ENCODE measurements at places on chromosomes 13 and 19. TPM values are rescaled to one million over a fixed set of nuclear protein-coding genes. Genes with fewer than 3 reads are reported as not detected.

SIGLEC9 gene
- not detected for total RNA-seq

OR10H1 gene
- total RNA-seq = not detected

IGFL3 gene
- total RNA-seq = not detected

FPR2 gene
- total RNA-seq = 0.07 TPM

GAPDHS gene
- not detected for total RNA-seq

CGB8 gene
- total RNA-seq = not detected

SPINT2 gene
- total RNA-seq = 10.9 TPM

TUBB4A gene
- total RNA-seq = not detected

ZNF44 gene
- 8.0 TPM for total RNA-seq

C19orf67 gene
- not detected for total RNA-seq

MBD3L3 gene
- not detected for total RNA-seq

CYSLTR2 gene
- 1.5 TPM for total RNA-seq

ZNF791 gene
- 13.7 TPM for total RNA-seq

FOXO1 gene
- 3.8 TPM for total RNA-seq

AMER2 gene
- not detected for total RNA-seq

CPAMD8 gene
- total RNA-seq = 1.6 TPM

RNF113B gene
- not detected for total RNA-seq

TMC4 gene
- 0.20 TPM for total RNA-seq

CACNA1A gene
- total RNA-seq = 30.2 TPM

ZNF560 gene
- total RNA-seq = 0.33 TPM

IRGC gene
- not detected for total RNA-seq

SF3A2 gene
- 43.5 TPM for total RNA-seq

NAPSA gene
- total RNA-seq = 0.36 TPM

CILP2 gene
- total RNA-seq = 0.17 TPM

UBE2S gene
- 66.7 TPM for total RNA-seq

ZNF763 gene
- 1.1 TPM for total RNA-seq

IZUMO4 gene
- 1.1 TPM for total RNA-seq

NTF4 gene
- total RNA-seq = not detected

CYP2A6 gene
- total RNA-seq = not detected

GPR12 gene
- total RNA-seq = not detected

CDADC1 gene
- total RNA-seq = 4.4 TPM

DCT gene
- 0.20 TPM for total RNA-seq

CLASRP gene
- total RNA-seq = 18.0 TPM

TEX29 gene
- 0.26 TPM for total RNA-seq

IQCN gene
- 0.33 TPM for total RNA-seq

ING1 gene
- total RNA-seq = 11.7 TPM

NALCN gene
- 16.3 TPM for total RNA-seq

BCKDHA gene
- 61.1 TPM for total RNA-seq

OLFM2 gene
- 112 TPM for total RNA-seq

B3GNT3 gene
- total RNA-seq = not detected

BCAM gene
- 25.3 TPM for total RNA-seq

ADGRE3 gene
- total RNA-seq = not detected

SLITRK6 gene
- 0.39 TPM for total RNA-seq

NDUFA3 gene
- 20.6 TPM for total RNA-seq

GZMM gene
- 0.17 TPM for total RNA-seq

RUBCNL gene
- total RNA-seq = 2.7 TPM

OR4F17 gene
- total RNA-seq = not detected

WTIP gene
- 53.9 TPM for total RNA-seq

CD37 gene
- not detected for total RNA-seq

TMIGD2 gene
- not detected for total RNA-seq

BCL3 gene
- 18.8 TPM for total RNA-seq

GRIN3B gene
- 0.20 TPM for total RNA-seq

ICAM5 gene
- total RNA-seq = 2.5 TPM

SIGLEC12 gene
- not detected for total RNA-seq

LYPD3 gene
- total RNA-seq = not detected

PLA2G4C gene
- total RNA-seq = 23.6 TPM

All from smooth muscle cell of the pulmonary artery (primary cell).